Activated T-helper 9 cell treated with anti-CD3 and anti-CD28 coated beads, Interleukin-2, amount 50 U/mL, for 16 hours (primary cell): ENCODE measurements at places on chromosomes 1 and 21.

DNA sequence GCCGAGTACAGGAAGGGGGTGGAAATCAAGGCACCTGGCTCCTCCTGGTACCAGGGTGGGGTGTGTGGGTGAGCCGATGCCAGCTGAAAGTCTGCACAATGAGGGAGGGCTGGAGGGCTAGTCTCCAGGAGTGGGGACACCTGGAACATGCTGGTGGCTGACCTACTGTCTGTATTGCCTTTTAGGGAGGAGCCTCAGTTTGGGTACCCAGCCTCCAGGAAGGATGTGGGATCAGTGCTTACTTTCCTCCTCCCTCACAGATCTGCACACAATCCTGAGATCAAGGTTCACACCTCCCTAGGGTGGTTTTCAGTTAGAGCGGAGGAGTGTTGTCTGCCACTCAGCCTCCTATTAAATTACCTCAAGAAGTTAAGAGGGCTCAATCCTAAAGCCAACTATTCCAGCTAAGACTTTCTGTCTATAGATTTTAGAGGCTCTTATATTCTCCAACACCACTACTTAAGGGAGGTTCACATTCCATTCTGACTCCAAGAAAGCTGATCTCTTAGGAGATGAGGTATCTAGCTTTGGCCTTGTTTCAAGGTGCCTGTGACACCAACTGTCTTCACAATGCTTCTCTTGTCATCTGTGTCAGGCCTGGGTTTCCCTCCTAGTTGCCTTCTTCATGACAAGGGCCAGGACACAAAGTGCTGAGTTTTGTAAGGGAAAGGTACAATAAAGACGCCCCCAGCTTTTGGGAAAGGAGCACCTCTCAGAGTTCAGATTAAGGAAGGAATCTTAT is 15.7 kb downstream of the SSR2 start:
- DNase-seq: no peak

GRCh38 chr1:90048043-90048442 is 53.1 kb downstream of the ZNF326 start:
- DNase-seq: no peak

- no peak for DNase-seq
Measured at GRCh38 chr1:155218854-155219591, 10.5 kb downstream of the MTX1 start.

DNA sequence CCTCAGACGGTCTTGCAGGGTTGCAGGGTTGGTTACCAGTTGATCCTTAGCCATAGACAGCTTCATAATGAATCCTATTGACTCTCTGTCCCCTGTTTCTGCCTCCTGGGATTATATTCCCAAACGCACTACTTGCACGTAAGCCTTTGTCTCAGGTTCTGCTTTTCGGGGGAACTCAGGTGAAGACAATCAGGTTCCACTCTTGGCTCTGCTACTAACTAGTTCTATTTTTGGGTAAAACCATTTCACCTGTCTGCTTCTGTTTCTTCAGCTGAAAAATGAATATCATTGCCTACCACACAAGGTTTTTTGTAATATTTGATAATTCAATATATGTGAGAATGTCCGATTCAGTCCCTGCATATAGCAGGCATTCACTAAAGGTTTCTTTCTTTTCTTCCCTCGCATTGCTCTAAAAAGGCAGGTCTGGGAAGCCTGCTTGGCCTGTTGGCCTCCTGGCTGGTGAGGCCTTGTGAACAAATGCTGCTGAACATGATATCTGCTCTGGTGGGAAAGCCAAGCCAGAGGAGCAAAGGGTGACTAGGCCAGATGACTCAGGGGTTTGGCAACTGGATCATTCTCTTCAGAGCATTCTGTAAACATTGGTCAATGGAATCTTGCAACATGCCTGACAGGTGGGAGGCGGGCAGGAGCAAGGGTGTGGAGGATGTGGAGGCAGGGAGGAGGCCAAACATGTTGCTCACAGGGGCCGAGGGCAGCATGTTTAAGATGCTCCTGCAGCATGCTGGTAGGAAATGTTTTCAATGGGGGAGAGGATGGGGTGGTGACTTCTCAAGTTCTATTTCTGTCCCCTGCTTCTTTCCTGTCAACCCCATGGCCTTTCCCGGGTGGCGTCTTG is 23.8 kb downstream of the IER5 start:
- DNase-seq: no peak

- DNase-seq: no peak
Measured at GRCh38 chr21:36415375-36415774, 30.2 kb downstream of the CHAF1B start.

DNA sequence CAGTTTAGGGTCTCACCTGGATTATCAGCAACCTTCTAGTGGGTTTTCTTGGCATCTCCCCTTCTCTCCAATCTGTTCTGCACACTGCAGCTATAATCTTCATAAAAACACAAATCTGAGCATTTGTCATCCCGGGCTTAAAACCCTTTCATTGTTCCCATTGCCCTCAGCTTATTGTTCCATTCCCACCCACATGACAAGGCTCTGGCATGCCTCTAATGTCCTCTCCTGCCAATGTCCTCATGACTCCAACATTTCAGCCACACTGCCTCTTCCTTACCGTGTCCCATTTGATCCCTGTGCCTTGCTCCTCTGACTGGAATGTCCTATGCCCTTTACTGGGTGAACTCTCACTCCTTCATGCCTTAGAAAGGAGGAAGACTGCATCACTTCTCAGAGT is 7.5 kb upstream of the DPH2 start:
- no peak for DNase-seq

GRCh38 chr1:91924146-91924545 is 25.1 kb upstream of the BRDT start:
- DNase-seq: no peak

DNA sequence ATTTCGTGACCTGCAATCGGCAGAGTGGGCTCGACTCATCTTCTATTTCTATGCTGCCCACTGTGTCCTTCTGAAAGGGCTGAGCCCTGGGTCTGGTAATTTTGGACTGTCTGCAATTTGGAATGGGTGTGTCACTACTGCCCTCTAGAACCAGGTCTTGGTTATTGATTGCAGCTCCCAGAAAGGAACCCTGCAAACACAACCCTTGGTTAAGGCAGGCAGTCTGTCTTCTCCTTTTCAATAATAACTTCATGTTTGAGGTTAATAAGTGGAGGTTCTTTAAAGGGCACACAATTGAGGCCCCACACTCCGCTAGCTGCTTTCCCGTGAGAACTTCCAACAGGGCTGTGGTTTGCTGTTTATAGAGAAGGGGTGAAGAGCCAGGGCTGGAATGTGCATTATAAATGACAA is 79.9 kb upstream of the LYST start:
- DNase-seq: no peak

GRCh38 chr1:56644919-56645676 is at the start of gene PRKAA2:
Gene PRKAA2, plus strand, starts transcription at chr1:56645314. Its CDS starts 74 bp downstream, at chr1:56645388.
- DNase-seq: no peak

DNA sequence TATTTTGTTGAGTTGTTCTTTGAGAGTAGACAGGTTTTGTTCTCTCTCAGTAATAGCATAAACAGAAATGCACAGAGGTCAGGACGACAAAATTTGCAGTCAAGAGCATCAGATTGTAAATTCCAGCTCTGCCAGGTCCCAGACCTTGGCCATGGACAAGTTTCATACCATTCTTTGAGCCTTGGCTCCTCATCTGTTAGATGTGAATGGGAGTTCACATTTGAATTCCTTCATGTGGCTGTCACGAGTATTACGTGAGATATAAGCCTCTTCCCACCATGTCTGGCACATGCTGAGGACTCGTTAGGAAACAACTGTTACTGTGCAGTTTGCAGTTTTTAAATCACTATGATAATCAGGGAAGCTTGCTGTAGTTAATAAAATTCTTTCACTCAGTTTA is 93.2 kb upstream of the KCTD3 start:
- no peak for DNase-seq

DNA sequence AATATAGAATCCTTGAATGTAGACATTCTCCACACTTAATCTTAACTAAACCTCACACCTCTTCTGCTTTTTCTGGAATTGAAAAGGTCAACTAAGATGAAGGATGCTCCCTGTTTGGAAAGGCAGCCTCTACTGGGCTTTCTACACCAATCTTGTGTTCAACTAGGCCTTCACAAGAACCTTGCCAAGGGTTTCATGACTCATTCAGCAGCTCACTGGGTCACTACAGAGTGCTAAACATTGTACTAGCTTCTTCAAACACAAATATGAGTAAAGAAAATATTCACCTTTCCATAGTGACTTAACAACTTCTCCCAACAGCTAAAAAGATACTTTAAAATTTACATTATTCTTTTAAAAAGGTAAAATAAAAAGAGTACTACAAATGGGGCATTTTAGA is 135.3 kb upstream of the PRMT6 start:
- no peak for DNase-seq

GRCh38 chr1:2047749-2048729 is 2.2 kb upstream of the PRKCZ start:
- no peak for DNase-seq

- DNase-seq: no peak
Measured at GRCh38 chr1:178174539-178174938, 80.6 kb downstream of the RASAL2 start.

GRCh38 chr1:189336115-189337100 is 1141.3 kb downstream of the BRINP3 start:
- no peak for DNase-seq

GRCh38 chr1:8016210-8016894 is 9.8 kb downstream of the ERRFI1 start:
- no peak for DNase-seq
